ENCODE measurements at places on chromosomes 1 and 21. TPM values are rescaled to one million over a fixed set of nuclear protein-coding genes. Genes with fewer than 3 reads are reported as not detected.

DNA sequence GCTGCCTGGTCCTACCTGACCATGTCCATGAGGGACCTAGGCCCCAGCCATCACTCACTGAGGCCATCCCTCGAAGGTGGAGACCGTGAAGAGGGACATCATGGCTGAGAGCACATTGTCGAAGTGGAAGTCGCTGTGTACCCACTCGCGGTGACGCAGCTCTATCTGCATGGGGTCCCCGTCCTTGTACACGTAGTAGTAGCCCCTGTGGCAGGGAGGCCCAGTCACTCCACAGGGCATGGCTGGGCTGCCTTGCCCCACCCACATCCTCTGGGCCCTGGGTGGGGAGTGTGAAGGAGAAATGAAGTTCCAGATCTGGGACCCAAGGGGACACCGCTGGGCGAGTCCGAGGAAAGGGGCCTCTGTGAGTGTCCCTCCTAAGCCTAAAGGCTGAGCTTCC, 38.4 kb upstream of the KIF21B start:
- no peak for DNase-seq

- peak; percentile 60 for DNase-seq
Measured at GRCh38 chr1:81446000-81446669, 354.6 kb upstream of the ADGRL2 start.

GRCh38 chr1:185693654-185694053, 40.5 kb upstream of the HMCN1 start:
- DNase-seq: no peak

- DNase-seq: no peak
Measured at GRCh38 chr1:176118985-176119384, 88.1 kb downstream of the COP1 start.

GRCh38 chr1:64838486-64838885, 93.6 kb downstream of the RAVER2 start:
- DNase-seq: no peak

- no peak for DNase-seq
Measured at GRCh38 chr1:87230501-87230900, 98.2 kb upstream of the LMO4 start.

DNA sequence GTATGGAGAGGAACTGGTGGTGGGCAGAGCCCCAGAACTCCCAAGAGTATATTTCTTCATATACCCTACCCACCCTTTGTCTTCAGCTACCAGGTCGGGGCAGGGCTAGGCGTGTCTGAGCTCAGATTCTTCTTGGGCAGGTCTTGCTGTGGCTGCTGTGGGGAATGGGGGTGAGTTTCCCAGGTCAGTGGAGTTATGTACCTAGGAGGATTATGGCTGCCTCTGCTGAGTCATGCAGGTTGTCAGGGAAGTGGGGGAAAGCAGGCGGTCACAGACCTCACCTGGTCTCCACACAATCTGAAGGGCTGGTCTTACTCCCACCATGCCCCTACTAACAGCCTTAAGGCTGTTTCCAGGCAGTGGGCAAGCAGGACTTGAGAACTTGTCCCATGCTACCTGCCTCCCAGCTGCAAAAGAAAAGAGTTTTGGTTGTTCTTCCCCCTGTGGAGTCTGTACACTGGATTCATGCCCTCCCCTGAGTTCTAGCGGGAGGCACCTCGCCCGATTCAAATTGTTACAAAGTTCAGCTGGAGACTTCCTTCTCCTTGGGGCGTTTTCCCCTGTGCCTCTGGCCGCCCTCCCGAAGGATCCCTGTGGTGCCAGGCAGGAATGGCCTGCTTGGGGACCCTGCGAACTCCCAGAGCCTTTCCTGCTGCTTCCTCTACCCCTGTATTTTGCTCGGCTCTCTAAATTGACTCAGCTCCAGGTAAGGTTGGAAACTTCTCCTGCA, 58.6 kb downstream of the NPHS2 start:
- DNase-seq: no peak

DNA sequence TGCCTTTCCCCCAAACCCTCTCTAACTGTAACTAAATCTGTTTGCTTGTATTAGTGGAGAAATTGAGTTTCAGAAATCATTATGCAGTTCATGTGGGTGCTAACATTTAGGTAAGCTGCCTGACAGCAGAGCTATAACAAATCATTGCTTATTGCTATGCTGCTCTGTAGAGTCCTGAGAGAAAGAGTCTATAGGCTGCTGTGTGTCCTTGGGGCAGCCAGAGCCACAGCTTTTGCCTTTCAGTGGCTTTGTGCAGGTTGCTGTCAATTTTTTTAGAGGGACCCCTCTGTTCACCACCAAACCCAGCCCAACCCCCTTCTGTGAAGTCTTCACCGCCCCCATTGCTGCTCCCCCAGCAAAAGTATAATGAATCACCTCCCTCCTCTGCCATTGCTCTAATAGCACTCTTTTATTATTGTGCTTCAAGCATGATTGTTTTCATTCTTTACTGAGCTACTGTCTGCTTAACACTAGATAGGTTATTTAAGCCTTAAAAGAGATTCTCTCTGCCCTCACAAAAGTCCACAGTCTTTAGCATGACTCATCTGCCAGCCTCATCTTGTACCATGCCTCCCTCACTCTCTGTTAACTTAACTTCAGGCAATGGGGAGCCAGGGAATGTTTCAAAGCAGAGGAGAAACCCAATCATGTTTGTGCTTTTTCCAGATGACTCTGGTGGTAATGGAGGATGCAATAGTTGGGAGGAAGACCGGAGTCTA, 38.6 kb downstream of the DIRAS3 start:
- no peak for DNase-seq

The SPATA46 gene
- total RNA-seq: not detected

The LCE3E gene
- total RNA-seq: not detected

The FABP3 gene
- total RNA-seq: 1.5 TPM

Measured in pancreas (tissue), 10 donors.